Stimulated activated CD4-positive, alpha-beta T cell treated with anti-CD3 and anti-CD28 coated beads, Interleukin-1b, Interleukin-23, amount 100 ng/mL, for 24 hours (primary cell): ENCODE measurements at places on chromosomes 7 and 10.

- no peak for DNase-seq
These were observed 91.0 kb downstream of the ANK3 start for GRCh38 chr10:60298408-60299389.

- DNase-seq, result no peak
These were observed 47.0 kb downstream of the PTN start for GRCh38 chr7:137296576-137296975.

- DNase-seq, result no peak
These were observed 62.4 kb downstream of the COA1 start for GRCh38 chr7:43666938-43667337.

GRCh38 chr10:78160591-78160990, 126.9 kb downstream of the RPS24 start:
- no peak for DNase-seq

DNA sequence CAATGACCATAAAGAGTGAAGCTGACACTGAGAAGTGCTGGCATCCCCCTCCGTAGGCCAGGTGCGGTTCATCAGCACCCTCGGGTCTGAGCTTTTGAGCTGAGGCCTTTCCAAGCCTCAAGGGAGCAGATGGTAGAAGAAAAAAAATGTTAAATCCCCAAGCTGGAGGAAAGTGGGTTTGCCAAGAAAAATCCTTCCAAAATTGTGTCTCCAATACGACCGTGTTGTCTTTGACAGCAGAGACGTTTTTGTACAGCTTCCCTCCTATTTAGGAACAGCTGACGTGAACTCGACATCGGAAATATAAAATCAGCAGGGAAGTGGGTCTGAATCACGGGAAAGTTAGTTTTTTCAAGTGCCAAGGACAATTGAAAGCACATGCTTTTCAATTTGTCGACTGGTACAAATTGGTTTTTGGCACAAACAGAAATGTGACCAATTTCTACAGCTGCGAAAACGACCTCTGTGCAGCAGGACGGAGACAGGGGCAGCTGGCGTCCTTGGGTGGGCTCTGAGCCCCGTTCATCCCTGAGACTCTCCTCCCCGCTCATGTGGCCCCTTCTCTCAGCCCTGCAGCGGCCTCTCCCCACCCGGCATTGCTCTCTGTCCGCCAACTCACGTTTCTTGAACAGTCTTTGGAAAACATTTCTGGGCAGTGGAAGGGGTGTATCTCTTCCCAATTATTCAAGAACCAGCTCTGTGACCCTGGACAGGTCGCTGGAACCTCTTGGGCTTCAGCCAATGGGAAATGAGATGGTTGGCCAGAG, 89.9 kb downstream of the PAXIP1 start:
- no peak for DNase-seq

- DNase-seq, result no peak
These were observed 25.8 kb upstream of the SH2B2 start for GRCh38 chr7:102260856-102261255.

DNA sequence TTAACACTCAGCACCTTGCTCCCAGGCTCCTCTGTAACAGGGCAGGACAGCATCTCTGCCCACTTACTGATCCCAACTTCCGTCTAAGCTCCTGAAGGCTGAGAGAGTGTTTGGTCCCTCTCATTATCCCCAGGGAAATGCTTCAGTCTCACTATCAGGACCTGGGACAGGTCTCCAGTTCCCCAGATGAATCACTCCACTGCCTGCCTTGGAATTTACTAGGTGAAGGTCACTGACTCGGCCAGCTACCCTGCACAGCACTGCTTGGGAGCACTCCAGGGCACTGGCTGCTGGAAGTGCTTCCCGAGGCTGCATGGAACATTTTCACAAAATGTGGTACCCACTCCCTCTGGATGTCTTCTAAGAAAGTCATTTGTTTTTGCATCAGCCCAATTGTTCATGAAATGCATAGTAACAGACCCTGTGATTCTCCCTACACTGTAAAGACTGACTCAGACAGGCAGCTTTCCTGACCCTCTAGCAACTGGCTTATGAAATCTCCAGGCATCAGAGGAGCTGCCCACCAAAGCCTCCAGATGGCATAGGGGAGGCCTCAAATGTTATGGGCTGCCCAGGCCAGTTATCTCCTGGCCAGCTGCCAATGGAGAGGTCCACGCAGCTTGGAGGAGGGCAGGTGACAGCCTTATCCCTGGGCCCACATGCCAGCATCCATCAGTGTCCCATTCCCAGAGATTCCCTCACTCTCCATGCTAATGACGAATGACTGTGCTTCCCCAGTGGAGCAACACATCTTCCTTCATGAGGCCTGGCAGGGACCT, 89.1 kb downstream of the GFRA1 start:
- DNase-seq, result no peak

DNA sequence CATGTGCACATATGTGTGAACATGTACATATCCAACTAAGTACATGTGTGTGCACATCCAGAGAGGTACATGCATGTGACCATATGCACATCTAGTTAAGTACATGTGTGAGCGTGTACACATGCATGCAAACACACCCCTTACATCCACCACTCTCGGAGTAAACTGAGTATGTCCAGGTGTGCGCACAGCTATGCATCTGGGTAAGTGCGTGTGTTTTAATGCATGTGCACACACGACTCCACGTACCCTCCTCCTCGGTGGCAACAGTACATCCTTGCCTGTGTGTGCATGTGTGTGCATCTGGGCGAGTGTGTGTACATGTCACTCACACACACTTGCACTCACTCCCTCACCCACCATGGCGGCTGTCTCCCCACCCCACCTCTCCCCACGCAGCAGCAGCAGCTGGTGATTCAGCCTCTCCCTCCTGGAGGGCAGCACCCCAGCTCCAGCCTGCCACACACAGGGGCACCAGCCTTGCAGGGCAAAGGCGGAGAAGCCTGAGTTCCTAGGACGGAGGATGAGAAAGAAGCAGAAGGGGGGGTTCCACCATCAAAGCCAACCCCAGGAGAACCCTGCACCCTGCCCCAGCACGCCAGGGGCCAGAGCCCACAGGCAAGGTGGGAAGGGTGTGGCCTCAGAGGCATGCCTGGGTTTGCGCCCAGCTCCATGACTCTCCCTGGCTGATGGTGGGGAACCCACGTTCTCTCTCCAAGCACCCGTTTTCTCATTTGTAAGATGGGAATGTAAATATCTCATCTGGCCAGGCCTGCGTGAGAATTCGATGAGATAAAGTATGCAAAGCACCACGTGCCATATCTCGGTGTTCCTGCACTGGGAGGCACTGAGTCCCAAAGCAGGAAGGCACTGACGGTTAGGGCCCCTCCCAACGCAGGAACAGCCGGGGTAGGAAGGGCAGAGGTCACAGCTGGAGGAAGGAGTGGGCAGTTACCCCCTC, 27.7 kb upstream of the DNAAF5 start:
- DNase-seq, result no peak

- DNase-seq, result no peak
These were observed 30.5 kb upstream of the ZCCHC24 start for GRCh38 chr10:79475877-79476276.

DNA sequence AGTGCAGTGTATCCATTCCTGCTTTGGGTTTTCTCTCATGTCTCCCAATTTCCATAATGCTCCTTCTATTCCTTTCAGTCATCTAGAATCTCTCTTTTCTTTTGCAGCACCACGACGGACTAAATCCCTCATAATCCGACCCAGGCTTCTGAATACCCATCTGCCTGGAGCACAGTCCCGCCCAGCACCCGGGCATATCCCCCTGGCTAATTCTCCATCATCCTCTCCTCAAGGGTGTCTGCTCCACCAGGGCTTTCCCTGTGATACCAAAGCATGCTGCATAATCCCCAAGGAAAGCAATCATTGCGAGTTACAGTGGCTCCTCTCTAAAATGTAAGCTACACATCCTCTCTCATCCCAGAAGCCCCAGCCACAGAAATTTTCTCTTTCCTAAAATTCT, 321.9 kb downstream of the CCDC3 start:
- no peak for DNase-seq

- DNase-seq, result no peak
These were observed 27.8 kb upstream of the WDFY4 start for GRCh38 chr10:48656914-48657305.

DNA sequence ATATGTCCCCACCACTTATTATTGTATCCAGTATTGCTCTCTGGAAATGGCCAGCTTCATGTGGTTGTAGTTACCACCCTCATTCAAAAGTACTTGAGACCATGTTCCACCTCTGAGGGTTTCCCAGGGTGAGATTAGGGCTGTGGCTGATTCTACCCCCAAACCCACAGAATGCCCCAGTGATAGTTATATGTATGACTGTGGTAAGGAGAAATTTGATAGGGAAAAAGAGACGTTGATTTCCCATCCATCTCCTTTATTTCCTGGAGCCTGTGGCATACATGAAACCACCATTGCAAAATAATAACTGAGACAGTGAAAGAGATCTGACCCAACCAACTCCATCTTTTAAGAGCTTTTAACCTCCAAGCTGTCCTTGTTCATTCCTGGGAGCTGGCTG, 25.2 kb downstream of the ARL5B start:
- no peak for DNase-seq

DNA sequence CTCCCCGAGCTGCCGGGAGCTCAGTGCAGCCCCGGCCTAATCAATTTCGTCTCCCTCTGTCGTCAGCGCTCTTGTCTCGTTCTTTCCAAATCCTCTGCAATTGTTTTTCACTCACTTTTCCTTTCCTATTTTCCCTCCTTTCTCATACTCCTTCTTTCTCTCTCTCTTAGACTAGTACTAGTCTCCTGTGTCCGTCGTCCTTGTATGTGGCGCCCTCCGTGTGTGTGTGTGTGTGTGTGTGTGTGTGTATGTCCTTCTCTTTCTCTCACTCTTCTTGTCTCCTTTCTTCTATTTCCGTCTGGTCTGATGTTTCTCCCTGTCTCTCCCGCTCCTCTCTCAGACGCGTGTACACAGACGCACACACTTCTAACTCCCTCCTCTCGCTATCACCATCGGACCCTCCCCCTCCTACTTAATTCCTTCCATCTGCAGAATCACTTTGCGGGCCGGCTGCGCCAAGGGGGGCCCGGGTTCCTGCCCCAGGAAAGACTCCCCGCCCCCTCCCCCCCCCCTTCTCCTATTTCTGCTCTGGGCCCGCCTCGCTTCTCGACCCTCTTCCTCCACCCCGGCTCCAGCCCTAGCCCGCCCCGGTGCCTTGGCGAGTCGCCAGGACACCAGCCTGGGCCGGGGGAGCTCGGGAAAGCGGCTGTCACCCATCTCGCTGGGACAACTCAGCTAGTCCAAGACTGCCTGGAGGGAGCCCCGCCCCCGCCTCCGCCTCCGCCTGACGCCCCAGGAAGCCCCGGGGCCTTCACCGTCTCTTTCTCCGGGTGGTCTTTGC, 743 bp upstream of the ZCCHC24 start:
- DNase-seq, result no peak

DNA sequence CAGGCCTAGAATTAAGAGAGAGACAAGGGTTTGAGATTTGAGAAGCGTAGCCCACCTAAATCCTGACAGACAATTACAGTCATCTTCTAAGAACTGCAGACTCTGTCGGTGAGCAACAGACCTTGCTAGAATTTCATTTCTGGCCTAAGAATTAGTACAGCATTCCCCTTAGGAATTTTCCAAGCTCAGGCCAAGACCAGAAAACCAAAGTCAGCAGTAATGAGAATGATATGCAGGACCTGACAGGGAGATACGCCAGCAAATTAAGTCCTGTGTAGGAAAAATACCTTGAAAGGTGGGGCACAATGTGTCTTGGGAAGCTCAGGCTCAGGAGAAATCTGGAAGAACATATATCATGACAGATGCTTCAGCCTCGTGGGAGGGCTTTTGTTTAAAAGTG, 52.7 kb upstream of the HERPUD2 start:
- DNase-seq, result no peak

- DNase-seq, result no peak
These were observed 538.4 kb downstream of the PTPRN2 start for GRCh38 chr7:158049271-158049670.

DNA sequence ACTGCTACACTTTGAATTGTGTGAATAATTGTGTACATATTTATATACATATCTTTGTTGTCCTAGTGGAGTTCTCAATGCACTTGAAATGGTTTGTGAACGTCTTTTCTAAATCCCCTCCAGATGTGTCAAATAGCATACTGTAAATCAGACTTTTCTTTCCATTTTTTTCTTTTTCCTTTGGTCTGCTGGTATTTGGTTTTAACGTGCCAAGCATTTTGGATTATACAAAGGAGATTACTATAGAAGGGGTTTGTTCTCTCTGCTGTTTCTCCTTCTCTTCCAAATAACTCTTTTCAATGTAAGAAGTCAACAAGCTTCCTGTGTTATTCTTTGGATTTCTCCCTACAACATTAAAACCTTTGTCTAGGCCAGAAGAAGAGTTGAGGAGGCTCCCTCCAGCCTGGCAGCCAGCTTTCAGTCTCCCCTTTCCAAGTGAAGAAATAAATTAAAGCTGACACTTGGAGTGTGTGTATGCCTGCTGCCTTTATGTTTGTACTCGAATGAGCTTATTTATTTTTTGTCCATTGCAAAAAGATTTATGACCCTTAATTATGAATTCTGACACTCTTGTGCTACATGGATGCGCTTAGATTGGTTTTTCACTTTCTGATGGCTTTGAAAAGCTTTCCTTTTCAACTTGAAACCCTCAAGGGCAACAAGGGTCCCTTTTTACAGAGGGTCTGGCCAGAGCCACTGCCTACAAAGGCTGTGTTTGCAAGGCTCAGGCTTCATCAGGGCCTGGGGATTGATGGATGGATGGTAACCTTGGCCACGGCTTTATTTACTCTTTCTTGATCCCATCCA, 107.8 kb downstream of the RAB18 start:
- no peak for DNase-seq

GRCh38 chr7:143436325-143436946, 6.8 kb upstream of the TAS2R60 start:
- no peak for DNase-seq

- no peak for DNase-seq
These were observed 161.7 kb downstream of the USP6NL start for GRCh38 chr10:11449761-11450160.

DNA sequence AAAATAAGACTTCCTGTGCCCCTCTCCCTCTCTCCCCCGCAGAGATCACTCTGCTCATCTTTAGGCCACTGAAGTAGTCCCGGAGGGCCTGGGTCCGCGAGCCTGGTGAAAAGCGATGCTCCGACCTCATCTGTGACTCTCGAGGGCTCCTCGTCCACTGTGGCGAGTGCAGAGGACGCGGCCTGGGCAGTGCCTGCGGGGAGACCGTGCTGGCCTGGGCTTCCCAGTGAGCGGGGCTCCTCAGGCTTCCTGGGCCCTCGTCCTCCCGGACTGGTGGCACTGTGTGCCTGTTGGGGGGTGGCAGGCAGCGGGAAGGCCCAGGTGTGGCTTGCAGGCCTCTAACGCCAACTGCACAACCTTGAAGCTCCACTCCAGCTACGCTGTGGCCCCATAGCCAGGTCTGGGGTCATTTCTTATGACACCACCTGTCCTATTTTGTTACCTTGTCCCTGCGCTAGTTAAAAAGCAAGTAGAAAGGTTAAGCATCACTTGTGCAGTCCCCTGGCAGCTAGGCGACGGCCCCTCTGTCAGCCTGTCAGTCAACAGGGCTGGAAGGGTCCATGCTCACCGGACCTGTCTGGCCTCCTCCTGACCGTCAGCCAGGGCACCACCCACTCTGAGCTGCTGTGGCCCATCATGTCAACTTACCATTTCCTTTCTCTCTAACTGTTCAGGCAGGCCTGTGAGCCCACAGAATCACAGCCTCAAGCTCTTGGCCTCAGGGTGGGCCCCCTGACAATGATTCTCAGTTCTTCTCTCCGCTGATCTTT, 20.5 kb downstream of the MNX1 start:
- DNase-seq, result no peak
